Subcutaneous preadipocyte (primary cell): ENCODE measurements at places on chromosomes 2 and 18. TPM values are rescaled to one million over a fixed set of nuclear protein-coding genes. Genes with fewer than 3 reads are reported as not detected.

The IFIH1 gene
- total RNA-seq, result 3.1 and 4.0 TPM in 2 replicates

The SERPINB11 gene
- not detected in 2 replicates for total RNA-seq

The HJURP gene
- total RNA-seq, result 15.1 and 34.6 TPM in 2 replicates

The SLC5A7 gene
- not detected in 2 replicates for total RNA-seq

The C2orf72 gene
- total RNA-seq, result 0.20 and 0.37 TPM in 2 replicates

The FTCDNL1 gene
- total RNA-seq, result 1.8 and 2.2 TPM in 2 replicates

The IL36B gene
- total RNA-seq, result not detected in 2 replicates

The PLB1 gene
- 0.37 and 0.39 TPM in 2 replicates for total RNA-seq

The SRD5A2 gene
- total RNA-seq, result under 0.01 TPM in 1 of 2 replicates, not detected in the other

The ANKRD62 gene
- not detected in 2 replicates for total RNA-seq

The MC5R gene
- total RNA-seq, result not detected in 2 replicates

The AQP12A gene
- total RNA-seq, result not detected in 2 replicates

The POTEI gene
- total RNA-seq, result not detected in 2 replicates

The IL1A gene
- not detected in 2 replicates for total RNA-seq

The ALKAL2 gene
- total RNA-seq, result not detected in 2 replicates

The KCNG2 gene
- total RNA-seq, result not detected in 2 replicates

The ASB18 gene
- not detected in 2 replicates for total RNA-seq

The CENPO gene
- 19.5 and 30.3 TPM in 2 replicates for total RNA-seq

The LCT gene
- 0.20 TPM in 1 of 2 replicates, not detected in the other for total RNA-seq

The MC2R gene
- not detected in 2 replicates for total RNA-seq

The OTX1 gene
- 0.20 TPM in 1 of 2 replicates, not detected in the other for total RNA-seq

The FBXO48 gene
- total RNA-seq, result 0.37 and 0.59 TPM in 2 replicates

The ABCB11 gene
- not detected in 2 replicates for total RNA-seq

The ZNF804A gene
- total RNA-seq, result under 0.01 and 0.98 TPM in 2 replicates

The COPS8 gene
- 181 and 203 TPM in 2 replicates for total RNA-seq

The C1D gene
- total RNA-seq, result 18.4 and 23.1 TPM in 2 replicates

The TAF1B gene
- total RNA-seq, result 22.4 and 55.7 TPM in 2 replicates

The IKZF2 gene
- total RNA-seq, result 5.5 and 7.0 TPM in 2 replicates

The FKBP7 gene
- total RNA-seq, result 20.5 and 27.6 TPM in 2 replicates

The AGXT gene
- not detected in 2 replicates for total RNA-seq

The ACVR2A gene
- total RNA-seq, result 20.9 and 21.9 TPM in 2 replicates

The CDKL4 gene
- 1.2 and 1.5 TPM in 2 replicates for total RNA-seq

The OSBPL1A gene
- total RNA-seq, result 46.1 and 48.1 TPM in 2 replicates

The PDE1A gene
- total RNA-seq, result 0.39 and 4.0 TPM in 2 replicates

The CXCR4 gene
- not detected in 2 replicates for total RNA-seq

The NEMP2 gene
- total RNA-seq, result 3.7 and 4.0 TPM in 2 replicates

The CKAP2L gene
- total RNA-seq, result 8.5 and 16.8 TPM in 2 replicates

The CYS1 gene
- total RNA-seq, result 0.20 and 0.37 TPM in 2 replicates

The DDX18 gene
- 40.1 and 60.8 TPM in 2 replicates for total RNA-seq

The TFCP2L1 gene
- total RNA-seq, result under 0.01 TPM in 1 of 2 replicates, not detected in the other

The FOXI3 gene
- not detected in 2 replicates for total RNA-seq

The RUFY4 gene
- not detected in 2 replicates for total RNA-seq

The NT5C1B gene
- not detected in 2 replicates for total RNA-seq

The ALPI gene
- not detected in 2 replicates for total RNA-seq

The POTEJ gene
- not detected in 2 replicates for total RNA-seq

The TMEM17 gene
- total RNA-seq, result 1.1 and 1.2 TPM in 2 replicates

The ARMC9 gene
- 25.4 and 45.9 TPM in 2 replicates for total RNA-seq

The ELOA2 gene
- total RNA-seq, result not detected in 2 replicates

The OXER1 gene
- not detected in 2 replicates for total RNA-seq

The POLR1B gene
- total RNA-seq, result 25.4 and 33.2 TPM in 2 replicates

The DNAH7 gene
- total RNA-seq, result 0.39 and 0.73 TPM in 2 replicates

The IL36G gene
- not detected in 2 replicates for total RNA-seq

The HSBP1L1 gene
- total RNA-seq, result 2.5 and 3.3 TPM in 2 replicates

The DTNA gene
- 24.6 and 31.6 TPM in 2 replicates for total RNA-seq

The HOXD4 gene
- 1.1 and 2.0 TPM in 2 replicates for total RNA-seq

The SLC35F5 gene
- total RNA-seq, result 122 and 152 TPM in 2 replicates

The CTLA4 gene
- total RNA-seq, result not detected in 2 replicates

The GCA gene
- 1.8 and 3.3 TPM in 2 replicates for total RNA-seq
